ENCODE measurements at places on chromosomes 16 and 17.

GRCh38 chr17:51463353-51463752 is 203.0 kb downstream of the UTP18 start:
- no peak for DNase-seq

DNA sequence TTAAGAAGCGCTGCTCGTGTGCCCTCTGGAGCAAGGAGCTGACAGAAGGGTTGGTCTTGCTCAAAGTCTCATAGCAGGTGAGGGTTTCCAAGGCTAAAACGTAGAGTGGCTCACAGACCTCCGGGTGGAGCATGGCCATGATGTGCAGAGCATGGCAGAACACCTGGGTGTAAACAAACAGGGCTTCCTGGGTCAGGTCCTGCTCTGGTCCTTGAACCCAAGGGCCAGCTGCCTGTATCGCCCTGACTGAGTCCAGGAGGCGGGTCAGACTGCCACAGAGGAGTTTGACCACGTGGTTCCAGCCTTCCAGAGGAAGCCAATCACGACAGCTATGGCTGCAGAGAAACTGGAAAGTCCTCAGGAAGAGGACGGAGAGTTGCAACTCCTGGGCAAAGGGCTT is 7.1 kb downstream of the GEMIN4 start:
- no peak for DNase-seq

DNA sequence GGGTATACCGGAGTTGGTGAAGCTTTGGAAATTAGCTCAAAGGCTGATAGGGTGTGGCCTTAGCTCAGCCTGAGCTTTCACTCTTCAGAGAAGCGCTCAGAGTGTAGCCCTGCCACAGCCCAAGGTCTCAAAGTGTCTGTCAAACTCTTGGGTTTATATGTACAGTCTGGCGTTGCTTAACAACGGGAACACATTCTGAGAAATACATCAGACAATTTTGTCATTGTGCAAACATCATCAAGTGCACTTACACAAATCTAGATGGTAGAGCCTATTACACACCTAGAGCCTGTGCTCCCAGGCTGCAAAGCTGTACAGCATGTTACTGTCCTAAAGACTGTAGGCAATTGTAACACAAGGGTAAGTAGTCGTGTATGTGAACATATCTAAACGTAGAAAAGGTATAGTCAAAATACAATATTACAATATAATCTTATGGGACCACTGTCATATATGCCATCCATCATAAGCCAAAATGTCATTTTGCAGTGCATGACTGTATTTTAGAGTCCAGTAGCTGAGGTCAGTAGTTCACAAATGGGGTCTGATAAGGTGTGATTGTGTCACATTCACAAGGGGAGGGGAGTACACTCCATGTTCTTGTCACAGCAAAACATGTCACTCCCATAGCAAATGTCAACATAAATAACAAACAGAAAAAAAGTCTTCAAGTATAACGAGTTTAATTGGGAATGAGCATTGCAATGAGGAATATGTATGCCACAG is 20.6 kb downstream of the CHAD start:
- DNase-seq, result no peak

- DNase-seq, result no peak
Observed at GRCh38 chr17:33096161-33096560, 104.5 kb downstream of the SPACA3 start.

DNA sequence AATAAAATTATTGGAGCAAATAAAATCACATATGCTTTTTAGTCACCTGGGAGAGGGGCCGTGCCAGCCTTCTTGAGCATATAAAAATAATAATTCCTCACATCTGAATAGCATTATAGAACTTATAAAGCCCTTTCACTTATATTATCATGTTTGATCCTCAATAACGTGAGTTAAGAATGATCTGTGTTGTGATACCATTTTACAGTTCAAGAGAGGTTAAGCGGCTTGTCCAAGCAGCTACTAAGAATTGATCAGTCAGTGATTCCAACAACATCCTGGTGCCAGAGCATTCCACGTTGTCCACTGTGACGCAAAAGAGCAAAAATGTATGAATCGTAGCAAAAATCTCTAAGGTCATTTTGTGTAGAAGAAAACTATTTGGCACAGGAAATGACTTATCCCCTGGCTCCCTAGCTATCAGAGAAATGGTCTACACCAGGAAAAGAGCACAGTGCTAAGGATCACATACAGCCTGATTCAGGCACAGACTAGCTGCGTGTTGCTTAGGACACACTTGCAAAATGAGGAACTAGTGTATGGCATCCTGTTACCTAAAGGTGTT is 33.0 kb downstream of the ANKFN1 start:
- no peak for DNase-seq

DNA sequence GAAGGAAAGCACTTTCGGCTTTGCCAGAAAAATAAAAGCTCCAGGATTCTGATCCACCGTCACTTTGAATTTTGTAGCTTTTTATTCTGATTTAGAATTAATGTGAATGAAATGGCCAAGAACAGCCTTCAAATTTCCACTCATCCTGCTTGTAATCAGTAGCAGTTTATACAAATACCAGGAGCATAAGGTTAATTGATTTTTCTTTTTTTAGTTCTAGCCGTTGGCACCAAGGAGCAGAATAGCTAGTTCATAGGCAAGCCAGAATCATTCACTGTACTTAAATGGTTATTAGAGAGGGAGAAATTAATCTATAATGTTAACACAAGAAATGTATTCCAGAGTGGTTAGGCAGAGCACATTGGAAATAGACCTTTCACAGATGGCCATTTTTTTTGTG is 41.1 kb upstream of the CACNG5 start:
- DNase-seq, result no peak

- no peak for DNase-seq
Observed at GRCh38 chr17:39080421-39081078, 70.9 kb downstream of the PLXDC1 start.

DNA sequence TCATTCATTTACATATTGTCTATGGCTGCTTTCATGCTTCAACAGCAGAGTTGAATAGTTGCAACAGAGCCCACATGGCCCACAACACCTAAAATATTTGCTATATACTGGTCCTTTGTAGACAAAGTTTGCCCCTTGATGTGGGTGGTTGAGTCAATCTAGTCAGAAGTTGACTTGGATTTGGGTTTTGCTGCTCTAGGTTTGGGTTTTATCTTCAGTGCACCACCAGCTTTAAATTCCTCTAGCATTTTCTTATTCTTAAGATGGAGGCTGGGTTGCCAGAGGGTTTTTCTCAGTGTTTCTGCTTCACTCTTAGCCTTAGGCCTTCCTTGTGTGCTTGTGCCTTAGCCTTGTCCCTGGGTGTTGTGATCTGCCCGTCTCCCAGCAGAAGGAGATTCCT is 51.0 kb downstream of the CCDC182 start:
- no peak for DNase-seq

DNA sequence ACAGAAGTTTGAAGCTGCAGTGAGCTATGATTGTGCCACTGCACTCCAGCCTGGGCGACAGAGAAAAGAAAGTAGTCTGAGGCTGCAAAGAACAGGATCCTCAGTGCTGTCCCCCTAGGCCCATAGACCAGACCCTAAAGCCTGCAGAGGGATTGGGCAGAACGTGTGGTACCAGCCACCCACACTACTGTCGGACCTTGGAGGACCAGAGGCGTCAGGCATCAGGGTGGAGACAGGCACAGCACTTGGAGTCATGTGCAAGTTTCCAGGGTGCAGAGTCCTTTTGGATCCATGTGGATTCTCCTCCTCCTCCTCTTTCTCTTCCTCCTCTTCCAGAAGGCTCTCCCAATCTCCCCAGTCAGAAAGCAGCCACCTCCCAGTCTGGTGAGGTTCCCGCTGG is 2.2 kb downstream of the SDR42E2 start:
- no peak for DNase-seq

DNA sequence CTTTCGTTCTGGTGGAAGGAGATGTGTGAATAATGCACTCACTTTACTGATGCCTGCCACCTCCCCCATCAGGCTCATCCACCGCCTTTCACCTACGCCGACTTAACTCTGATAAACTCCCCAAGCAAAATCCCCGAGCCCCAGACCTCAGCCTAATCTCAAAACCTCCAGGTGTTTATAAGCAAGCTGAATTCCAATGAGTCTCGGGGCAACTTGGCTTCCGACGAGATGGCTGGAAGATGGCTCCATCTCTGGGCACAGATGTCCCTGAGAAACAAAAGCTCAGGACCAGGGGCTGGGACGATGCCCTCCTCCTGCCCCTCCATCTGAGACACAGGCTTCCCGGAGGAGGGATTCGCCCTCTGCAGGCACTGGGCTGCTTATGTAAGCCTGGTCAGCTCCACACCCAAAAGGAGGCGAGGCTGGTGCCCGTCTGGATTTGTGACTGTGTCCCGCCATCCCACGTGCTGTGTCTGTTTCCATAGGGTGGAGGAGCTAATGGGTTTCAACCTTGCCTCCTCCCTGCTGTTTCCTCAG is 386.4 kb upstream of the TNRC6C start:
- DNase-seq, result no peak

DNA sequence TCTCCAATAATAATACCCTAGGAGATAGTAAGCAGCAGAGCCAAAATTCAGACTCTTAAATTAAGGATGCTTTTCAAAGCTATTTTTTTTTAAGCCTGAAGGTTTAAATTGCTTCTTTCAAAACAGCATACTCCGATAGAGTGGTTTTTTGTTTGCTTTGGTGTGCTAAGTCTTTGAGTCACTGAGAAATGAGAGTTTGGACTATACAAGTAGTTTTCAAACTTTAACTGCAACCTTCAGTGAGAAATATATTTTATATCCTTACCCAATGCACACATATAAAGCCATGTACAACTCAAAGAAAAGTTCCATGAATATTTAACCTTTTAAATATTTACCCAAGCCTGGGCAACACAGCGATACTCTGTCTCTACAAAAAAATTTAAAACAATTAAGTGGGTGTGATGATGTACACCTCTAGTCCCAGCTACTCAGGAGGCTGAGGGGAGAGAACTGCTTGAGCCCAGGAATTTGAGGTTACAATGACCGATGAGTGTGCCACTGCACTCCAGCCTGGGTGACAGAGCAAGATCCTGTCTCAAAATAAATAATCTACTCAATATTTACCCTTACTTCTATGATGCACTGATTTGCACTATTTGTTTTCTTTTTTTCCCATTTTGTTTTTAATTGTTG is 19.2 kb downstream of the DCUN1D3 start:
- DNase-seq, result no peak

- DNase-seq, result peak; percentile 65
Observed at GRCh38 chr17:47280072-47280811, 26.6 kb downstream of the ITGB3 start.

DNA sequence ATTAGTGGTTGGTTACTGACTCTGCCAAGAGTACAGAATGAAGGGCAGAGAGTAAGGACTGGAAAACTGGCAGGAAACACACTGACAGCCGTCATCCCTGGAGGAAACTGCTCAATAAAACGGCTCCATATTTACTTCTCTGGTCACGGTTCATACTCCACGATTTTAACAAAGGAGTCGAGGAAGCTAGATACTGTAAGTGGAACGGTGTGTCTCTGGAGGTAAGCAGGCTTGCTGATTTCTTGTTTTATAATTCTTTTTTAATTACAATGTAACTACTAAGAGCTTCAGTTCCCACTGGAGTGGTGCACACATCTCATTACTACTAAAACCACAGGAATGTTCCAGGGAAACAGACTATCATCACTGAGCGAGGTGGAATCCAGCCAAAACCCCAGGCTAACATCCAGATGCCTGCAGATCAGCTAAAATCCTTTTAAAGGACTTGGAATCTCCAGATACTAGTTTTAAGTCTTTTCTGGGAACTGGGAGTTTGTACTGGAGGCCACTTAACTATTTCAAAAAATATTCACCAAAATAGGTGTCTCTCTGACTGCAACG is 17.8 kb downstream of the SERPINF1 start:
- peak; percentile 90 for DNase-seq

- DNase-seq, result no peak
Observed at GRCh38 chr16:3317315-3317999, 12.2 kb downstream of the ZNF75A start.

GRCh38 chr17:16941072-16942036 is 30.6 kb downstream of the TNFRSF13B start:
- no peak for DNase-seq

- no peak for DNase-seq
Observed at GRCh38 chr16:84072014-84072413, 29.4 kb upstream of the SLC38A8 start.

- DNase-seq, result no peak
Observed at GRCh38 chr17:80790981-80791742, 200.5 kb upstream of the CHMP6 start.

DNA sequence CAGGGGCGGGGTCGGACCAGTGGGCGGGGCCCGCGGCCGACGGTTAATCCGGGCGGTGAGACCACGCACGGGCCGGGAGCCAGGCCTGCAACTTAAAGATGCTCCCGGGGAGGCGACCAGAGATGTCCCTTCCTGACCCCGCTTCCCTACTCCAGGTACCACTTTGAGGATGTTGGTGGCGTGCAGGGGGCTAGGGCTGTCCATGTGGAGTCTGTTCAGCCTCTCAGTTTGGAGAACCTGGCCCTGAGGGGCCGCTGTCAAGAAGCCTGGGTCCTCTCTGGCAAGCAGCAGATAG is 580 bp downstream of the RANGRF start:
- DNase-seq, result peak; percentile 66

DNA sequence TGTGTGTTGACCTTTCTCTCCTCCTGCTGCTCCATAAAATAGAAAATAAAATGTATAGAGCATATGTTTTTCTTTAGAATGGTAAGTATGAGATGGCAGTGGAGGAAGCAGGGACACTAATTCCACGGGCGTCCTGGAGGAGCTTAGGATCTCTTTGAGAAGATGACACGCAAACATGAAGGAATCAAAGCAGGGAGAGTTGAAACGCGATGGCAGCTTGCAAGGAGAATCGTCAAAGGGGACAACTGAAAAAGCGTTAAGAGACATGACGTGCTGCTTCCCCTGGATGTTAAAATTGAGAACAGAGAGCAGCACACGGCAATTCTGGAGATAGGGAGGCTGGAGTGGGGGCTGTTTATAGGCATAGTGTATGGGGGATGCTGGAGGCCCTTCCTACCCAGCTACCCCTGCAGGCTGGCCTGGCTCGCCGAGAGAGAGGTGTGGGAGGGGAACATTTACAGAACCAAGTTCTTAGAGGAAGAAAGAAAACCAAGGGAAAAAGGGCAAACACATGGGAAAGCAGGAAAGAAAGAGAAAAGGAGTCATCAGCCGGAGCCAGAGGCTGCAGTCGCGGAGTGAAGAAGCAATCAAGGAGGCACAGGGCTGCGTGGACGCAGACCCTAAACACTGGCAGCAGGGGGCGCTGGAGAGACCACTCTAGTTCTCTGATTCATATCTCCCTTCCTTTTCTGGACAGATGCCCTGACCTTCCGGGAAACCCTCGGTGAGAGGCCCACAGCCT is 55.8 kb downstream of the MYH13 start:
- DNase-seq, result peak; percentile 64

GRCh38 chr16:12532871-12533610 is 270.6 kb downstream of the CPPED1 start:
- no peak for DNase-seq

DNA sequence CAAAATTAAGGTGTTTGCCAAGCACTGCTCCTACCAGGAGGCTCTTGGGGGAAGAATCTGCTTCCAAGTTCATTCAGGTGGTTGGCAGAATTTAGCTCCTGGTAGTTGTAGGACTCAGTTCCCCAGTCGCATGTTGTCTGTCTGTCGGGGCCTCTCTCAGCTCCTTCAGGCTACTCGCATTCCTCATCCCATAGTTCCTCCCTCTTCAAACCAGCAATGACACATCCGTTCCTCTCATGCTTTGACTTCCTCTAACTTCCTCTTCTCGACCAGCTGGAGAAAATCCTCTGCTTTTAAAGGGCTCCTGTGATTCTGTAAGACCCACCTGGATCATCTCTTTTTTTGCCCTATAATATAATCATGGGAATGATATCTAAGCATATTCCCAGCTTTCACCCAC is 108.1 kb downstream of the PMP22 start:
- no peak for DNase-seq
